ENCODE measurements at places on chromosomes 6 and 20.

DNA sequence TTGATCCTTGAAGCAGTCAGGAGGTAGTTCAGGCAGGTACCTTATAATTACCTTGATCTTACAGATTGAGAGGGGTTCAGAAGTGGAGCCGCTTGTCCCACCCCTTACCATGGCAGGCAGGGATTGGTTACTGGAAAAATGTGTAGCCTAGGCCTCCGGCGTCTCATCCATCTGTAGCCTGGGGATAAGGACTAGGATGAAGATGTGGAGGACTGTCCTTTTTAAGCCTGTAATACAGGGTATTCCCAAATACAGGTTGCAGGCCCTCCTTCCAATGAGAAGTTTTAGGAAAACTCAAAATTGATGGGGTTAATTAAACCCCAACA lies 2.8 kb downstream of the HMGA1 start:
- DNase-seq: no peak
- peaks cover 65% of the 10 kb centered on the region for H3K36me3 ChIP-seq
- H3K4me1 ChIP-seq: peaks cover 67% of the 10 kb centered on the region
- H3K27me3 ChIP-seq: no peaks in the 10 kb centered on the region

DNA sequence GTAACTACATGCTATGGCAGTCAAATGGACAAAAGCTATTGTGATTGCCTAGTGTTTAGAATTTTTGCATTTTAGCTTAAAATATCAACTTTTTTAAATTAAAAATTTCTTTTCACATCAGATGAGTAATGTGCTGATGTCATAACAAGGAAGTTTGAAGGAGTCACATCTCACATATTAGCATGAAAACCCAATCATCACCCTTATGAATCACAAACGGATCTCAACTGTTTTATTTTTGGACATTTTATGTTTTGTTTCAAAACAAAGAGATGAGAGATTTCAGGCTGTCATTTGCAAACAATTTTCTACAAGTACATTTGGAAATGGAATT lies 53.6 kb upstream of the TRERF1 start:
- H3K4me1 ChIP-seq: peaks cover 42% of the 10 kb centered on the region
- H3K27me3 ChIP-seq: no peaks in the 10 kb centered on the region
- H3K27ac ChIP-seq: peak overlapping the region; percentile 26
- no peak for DNase-seq
- H3K4me3 ChIP-seq: no peak overlapping the region

- H3K4me3 ChIP-seq: peak within 1 kb of the TSS; percentile 93
- no peak for DNase-seq
- peaks cover 37% of the 10 kb centered on the region for H3K4me1 ChIP-seq
Observed at GRCh38 chr20:2101057-2101864, at the start of gene STK35. Gene STK35 (plus strand): TSS chr20:2101827. CDS start chr20:2101882, 55 bp downstream.

DNA sequence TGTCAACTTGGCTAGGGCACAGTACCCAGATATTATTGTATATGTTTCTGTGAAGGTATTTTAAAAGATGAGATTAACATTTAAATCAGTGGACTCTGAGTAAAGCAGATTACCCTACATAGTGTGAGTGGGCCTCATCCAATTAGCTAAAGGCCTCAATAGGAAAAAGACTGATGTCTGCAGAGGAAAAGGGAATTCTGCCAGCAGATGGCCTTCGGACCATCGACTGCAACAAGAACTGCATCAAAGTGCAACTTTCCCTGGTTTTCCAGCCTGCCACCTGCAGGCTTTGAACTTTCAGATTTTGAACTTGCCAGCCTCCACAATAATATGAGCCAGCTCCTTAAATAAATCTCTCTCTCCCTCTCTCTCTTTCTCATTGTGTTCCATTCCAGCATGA lies 80.5 kb downstream of the IMPG1 start:
- H3K27ac ChIP-seq: no peak overlapping the region
- H3K4me1 ChIP-seq: no peaks in the 10 kb centered on the region
- H3K4me3 ChIP-seq: no peak overlapping the region

DNA sequence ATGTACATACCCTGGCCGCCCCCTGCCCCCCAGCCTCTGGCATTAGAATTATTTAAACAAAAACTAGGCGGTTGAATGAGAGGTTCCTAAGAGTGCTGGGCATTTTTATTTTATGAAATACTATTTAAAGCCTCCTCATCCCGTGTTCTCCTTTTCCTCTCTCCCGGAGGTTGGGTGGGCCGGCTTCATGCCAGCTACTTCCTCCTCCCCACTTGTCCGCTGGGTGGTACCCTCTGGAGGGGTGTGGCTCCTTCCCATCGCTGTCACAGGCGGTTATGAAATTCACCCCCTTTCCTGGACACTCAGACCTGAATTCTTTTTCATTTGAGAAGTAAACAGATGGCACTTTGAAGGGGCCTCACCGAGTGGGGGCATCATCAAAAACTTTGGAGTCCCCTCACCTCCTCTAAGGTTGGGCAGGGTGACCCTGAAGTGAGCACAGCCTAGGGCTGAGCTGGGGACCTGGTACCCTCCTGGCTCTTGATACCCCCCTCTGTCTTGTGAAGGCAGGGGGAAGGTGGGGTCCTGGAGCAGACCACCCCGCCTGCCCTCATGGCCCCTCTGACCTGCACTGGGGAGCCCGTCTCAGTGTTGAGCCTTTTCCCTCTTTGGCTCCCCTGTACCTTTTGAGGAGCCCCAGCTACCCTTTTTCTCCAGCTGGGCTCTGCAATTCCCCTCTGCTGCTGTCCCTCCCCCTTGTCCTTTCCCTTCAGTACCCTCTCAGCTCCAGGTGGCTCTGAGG lies 7.6 kb downstream of the CDKN1A start:
- H3K4me3 ChIP-seq: no peak overlapping the region
- no peak for DNase-seq
- peaks cover 31% of the 10 kb centered on the region for H3K4me1 ChIP-seq
- peaks cover 50% of the 10 kb centered on the region for H3K36me3 ChIP-seq

GRCh38 chr6:133817460-133818047 lies 71.4 kb upstream of the TCF21 start:
- peaks cover 23% of the 10 kb centered on the region for H3K27me3 ChIP-seq
- peaks cover 9% of the 10 kb centered on the region for H3K4me1 ChIP-seq
- no peaks in the 10 kb centered on the region for H3K36me3 ChIP-seq
- DNase-seq: peak; percentile 59
- no peak overlapping the region for H3K27ac ChIP-seq

GRCh38 chr6:84249724-84250123 lies 22.3 kb upstream of the CEP162 start:
- H3K27ac ChIP-seq: no peak overlapping the region
- no peak for DNase-seq

- H3K36me3 ChIP-seq: peaks cover 47% of the 10 kb centered on the region
- H3K27me3 ChIP-seq: no peaks in the 10 kb centered on the region
- no peak overlapping the region for H3K27ac ChIP-seq
- no peak overlapping the region for H3K4me3 ChIP-seq
Observed at GRCh38 chr20:46070215-46070900, 19.4 kb downstream of the NCOA5 start.

- H3K4me1 ChIP-seq: peaks cover 43% of the 10 kb centered on the region
- H3K27me3 ChIP-seq: no peaks in the 10 kb centered on the region
- H3K36me3 ChIP-seq: no peaks in the 10 kb centered on the region
- no peak for DNase-seq
Observed at GRCh38 chr6:2909718-2910117, 6.6 kb upstream of the SERPINB9 start.

- H3K27ac ChIP-seq: no peak overlapping the region
- DNase-seq: no peak
- no peaks in the 10 kb centered on the region for H3K36me3 ChIP-seq
- no peaks in the 10 kb centered on the region for H3K27me3 ChIP-seq
Observed at GRCh38 chr6:130593200-130593599, 227.4 kb downstream of the TMEM200A start.

DNA sequence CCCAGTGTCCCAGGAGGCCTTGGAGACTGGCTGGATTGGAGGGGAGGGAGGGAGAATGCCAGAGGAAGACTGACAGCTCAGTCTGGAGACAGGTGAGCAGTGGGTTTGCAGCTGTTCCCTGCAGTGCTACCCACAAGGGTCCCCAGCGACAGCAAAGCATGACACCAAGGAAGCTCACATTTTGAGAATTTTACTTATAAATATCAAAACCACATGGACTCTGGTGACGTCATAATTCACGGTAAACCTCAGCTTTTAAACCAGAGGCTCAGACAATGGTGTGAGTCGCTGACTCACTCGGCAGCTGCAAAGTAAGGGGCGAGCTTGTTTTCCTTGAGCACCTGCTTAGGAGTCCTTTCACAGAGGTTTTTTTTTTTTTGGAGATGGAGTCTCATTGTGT lies 65.2 kb downstream of the THBS2 start:
- peaks cover 12% of the 10 kb centered on the region for H3K27me3 ChIP-seq
- no peak overlapping the region for H3K27ac ChIP-seq
- DNase-seq: no peak
- no peak overlapping the region for H3K4me3 ChIP-seq
- H3K4me1 ChIP-seq: peaks cover 6% of the 10 kb centered on the region
- H3K36me3 ChIP-seq: no peaks in the 10 kb centered on the region

- peak overlapping the region; percentile 71 for H3K27ac ChIP-seq
- H3K4me1 ChIP-seq: peaks cover 54% of the 10 kb centered on the region
- H3K27me3 ChIP-seq: no peaks in the 10 kb centered on the region
- peak overlapping the region; percentile 91 for H3K4me3 ChIP-seq
- peaks cover 4% of the 10 kb centered on the region for H3K36me3 ChIP-seq
Observed at GRCh38 chr6:157982102-157982562, 469 bp downstream of the SYNJ2 start.

GRCh38 chr6:130932438-130932837 lies 105.2 kb downstream of the SMLR1 start:
- no peaks in the 10 kb centered on the region for H3K4me1 ChIP-seq
- no peak overlapping the region for H3K27ac ChIP-seq
- no peak for DNase-seq
- H3K36me3 ChIP-seq: no peaks in the 10 kb centered on the region
- no peaks in the 10 kb centered on the region for H3K27me3 ChIP-seq
- no peak overlapping the region for H3K4me3 ChIP-seq

- H3K4me3 ChIP-seq: no peak overlapping the region
- DNase-seq: no peak
- H3K27ac ChIP-seq: no peak overlapping the region
Observed at GRCh38 chr20:6925744-6926278, 158.3 kb downstream of the BMP2 start.

DNA sequence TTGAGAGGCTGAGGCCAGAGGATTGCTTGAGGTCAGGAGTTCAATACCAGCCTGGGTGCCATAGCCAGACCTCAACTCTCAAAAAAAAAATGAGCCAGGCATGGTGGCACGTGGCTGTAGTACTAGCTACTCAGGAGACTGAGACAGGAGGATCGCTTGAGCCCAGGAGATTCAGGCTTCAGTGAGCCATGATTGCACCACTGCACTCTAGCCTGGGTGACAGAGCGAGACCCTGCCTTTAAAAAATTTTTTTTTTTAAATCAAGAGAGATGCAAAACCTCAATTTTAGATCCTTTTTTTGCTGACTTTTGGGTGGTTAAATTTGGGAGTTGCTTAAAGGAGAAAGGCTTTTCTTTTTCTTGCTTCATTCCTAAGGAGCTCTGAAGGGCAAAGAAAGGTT lies 70.9 kb downstream of the DHX35 start:
- no peaks in the 10 kb centered on the region for H3K27me3 ChIP-seq
- H3K4me3 ChIP-seq: no peak overlapping the region
- H3K27ac ChIP-seq: peak overlapping the region; percentile 50
- peaks cover 86% of the 10 kb centered on the region for H3K36me3 ChIP-seq
- no peak for DNase-seq

DNA sequence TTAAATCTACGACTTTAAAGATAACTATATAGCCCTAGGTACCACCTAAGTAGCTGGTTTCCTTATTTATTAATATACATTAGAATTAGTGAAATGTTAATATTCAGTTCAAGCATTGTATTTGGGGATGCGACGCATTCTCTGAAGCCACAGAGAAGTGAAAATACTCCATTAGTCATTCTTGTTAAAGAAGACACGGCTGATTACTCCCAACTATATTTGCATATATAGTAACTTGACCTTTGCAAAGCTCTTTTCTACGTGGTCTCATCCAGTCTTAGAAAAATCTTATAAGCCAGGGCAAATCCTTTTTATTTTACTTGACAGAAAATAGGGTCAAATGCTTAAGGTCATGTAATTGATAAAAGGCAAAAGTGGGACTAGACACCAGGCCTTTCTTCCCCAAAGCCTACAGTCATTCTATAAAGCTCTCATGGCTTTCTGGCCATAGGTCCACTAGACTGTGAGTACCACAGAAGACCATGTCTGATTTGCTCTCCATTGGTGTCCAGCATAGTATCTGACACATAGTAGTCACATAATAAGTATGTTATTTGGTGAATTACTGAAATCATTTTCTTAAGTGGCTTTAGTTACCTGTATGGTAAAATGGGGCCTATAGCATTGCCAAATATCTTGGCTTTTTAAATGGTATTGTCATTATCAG lies 11.3 kb downstream of the ZHX3 start:
- H3K4me1 ChIP-seq: peaks cover 7% of the 10 kb centered on the region
- H3K27me3 ChIP-seq: no peaks in the 10 kb centered on the region
- H3K27ac ChIP-seq: no peak overlapping the region
- H3K36me3 ChIP-seq: no peaks in the 10 kb centered on the region
- H3K4me3 ChIP-seq: no peak overlapping the region
- no peak for DNase-seq

DNA sequence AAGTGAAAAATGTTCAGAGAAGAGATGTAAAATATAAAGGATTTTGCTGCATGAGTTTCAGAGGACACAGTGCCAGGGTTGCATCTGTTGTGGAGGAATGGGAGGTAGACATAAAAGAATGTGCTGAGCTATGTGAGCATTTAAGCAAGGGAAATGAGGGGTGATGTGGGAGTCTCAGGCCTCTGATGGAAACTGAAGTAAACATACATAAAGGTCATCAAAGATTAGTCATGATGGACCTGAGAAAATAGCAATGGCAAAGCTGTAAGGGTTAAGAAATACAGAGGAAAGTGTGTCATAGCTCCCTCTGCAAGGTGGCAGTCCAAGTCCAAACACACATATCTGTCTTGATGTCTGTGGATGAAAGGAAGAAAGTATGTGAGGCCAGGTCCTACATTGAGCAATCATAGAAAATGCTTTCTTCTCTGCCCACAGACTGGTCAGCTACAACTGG lies 306.6 kb upstream of the ECI2 start:
- no peak overlapping the region for H3K27ac ChIP-seq
- no peak overlapping the region for H3K4me3 ChIP-seq
- no peaks in the 10 kb centered on the region for H3K36me3 ChIP-seq
- DNase-seq: no peak
- H3K27me3 ChIP-seq: peaks cover 8% of the 10 kb centered on the region

DNA sequence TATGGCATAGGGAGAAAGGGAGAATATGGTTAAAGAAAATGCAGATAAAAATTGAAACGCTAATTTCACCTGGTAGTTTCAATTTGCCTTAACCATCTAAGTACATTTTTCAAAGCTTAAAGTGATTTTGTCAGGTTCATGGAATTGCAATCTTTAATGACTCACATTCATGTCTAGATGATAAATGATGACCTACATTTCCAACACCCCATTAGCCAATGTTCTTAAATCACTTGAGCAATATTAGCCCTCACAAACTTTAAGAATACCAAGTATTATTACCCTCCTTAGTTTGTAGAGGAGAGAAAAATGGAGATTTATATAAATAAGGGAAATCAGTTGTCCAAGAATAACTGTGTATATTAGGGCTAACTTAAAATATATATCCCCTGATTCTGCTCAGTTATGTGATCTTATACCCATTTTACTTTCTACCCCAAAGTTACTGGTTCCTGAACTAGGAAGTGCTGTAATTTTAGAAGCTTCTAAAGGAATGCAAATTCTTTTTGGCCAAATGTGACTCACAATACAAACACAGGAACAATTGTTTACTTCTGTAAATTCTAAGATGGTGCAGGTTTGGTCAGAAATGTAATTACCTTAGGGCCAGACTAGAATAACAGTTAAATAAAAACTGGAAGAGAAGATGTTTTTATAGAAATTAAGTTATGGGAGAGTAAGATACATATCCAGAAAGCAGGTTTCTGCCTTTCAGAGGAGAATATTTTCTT lies 34.5 kb downstream of the TPBG start:
- H3K27me3 ChIP-seq: no peaks in the 10 kb centered on the region
- no peaks in the 10 kb centered on the region for H3K36me3 ChIP-seq
- DNase-seq: no peak
- H3K27ac ChIP-seq: no peak overlapping the region
- H3K4me1 ChIP-seq: no peaks in the 10 kb centered on the region

All from activated T-cell treated with anti-CD3 and anti-CD28 coated beads, Interleukin-2, amount 50 U/mL, for 24 hours (primary cell).